ENCODE measurements at places on chromosomes 13 and 19.

DNA sequence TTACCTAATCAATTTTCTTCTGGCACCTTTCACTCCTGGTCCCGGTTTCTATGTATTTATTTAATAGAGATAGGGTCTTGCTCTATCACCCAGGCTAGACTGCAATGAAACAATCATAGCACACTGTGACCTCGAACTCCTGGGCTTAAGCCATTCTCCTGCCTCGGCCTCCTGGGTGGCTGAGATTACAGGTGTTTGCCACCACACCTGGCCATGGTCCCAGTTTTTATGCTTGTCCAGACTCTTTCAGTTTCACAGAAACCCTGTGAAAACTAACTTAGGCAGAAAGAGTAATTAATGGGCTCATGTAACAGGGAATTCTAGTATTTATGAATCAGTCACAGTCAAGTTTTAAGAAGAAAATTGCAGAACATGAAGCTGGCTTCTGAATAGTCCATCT is 9.0 kb upstream of the STK24 start:
- no peak for DNase-seq

GRCh38 chr13:62779161-62779560 is 1363.5 kb upstream of the PCDH20 start:
- no peak for DNase-seq

GRCh38 chr19:27672309-27673047 is 1540.5 kb downstream of the UQCRFS1 start:
- DNase-seq, result no peak

DNA sequence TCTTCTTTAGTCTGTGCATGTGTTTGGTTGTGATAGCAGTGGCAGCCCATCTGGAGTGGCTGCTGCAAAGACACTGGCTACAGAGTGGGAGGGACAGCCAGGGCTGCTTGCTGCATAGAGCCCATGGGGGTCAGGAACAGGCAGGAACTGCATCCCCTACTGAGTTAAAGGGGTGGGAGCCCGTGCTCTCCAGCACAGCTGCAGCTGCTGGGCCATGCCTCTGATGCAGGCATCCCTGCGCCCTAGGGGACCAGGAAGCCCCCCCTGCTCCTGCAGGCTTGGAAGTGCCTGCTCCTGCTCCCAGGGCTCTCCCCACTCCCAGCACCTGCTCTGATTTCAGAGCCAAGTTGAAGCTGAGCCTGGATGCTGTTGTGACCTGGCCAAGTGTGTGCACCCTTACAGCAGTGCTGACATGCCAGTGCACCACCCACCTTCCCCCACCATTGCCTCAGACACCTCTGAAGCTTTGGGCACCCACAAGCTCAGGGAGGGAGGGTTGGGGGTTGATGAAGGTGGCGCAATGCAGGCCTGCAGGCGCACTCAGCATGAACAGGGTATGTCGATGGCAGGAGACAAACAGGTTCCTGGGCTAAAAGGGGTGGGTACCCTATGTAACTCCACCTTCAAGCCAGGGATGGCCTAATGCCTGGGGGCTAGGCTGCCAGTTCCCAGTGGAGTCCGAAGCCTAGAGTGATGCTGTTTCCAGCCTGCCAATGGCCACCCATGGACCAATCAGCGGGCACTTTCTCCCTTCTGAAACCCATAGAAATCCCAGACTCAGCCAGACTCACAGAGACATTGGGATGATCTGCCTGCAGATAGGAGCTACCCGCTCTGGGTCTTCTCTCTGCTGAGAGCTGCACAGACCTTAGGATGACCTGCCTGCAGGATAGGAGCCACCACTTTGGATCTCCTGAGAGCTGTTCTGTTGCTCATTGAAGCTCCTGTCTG is 919.9 kb upstream of the MIR17HG start:
- DNase-seq, result no peak

DNA sequence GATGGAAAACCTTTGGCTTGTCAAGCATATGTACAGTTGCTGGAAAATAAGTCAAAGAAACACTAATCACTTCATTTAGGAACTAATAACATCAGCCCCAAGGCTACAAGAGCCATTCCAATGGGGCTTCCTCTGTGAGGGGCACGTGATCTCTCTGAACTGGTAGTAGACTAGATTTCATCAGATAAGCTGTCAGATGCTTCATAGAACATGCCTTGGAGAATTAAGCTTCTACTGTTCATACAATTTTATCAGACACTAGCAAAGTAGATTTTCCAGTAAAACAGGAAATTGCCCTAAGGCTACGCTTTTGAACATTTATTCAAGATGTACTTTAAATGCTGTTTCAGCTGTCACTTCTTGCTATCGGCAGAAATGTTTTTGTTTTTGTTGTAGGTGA is 107.8 kb downstream of the EDNRB start:
- DNase-seq, result peak; percentile 1

GRCh38 chr13:106471957-106472543 is 63.4 kb downstream of the EFNB2 start:
- peak; percentile 69 for DNase-seq

GRCh38 chr13:103931331-103931845 is 865.2 kb upstream of the SLC10A2 start:
- DNase-seq, result no peak

GRCh38 chr13:84377106-84377505 is 494.8 kb upstream of the SLITRK1 start:
- DNase-seq, result no peak

- DNase-seq, result no peak
Measured at GRCh38 chr13:44555207-44555606, 20.9 kb downstream of the TSC22D1 start.

DNA sequence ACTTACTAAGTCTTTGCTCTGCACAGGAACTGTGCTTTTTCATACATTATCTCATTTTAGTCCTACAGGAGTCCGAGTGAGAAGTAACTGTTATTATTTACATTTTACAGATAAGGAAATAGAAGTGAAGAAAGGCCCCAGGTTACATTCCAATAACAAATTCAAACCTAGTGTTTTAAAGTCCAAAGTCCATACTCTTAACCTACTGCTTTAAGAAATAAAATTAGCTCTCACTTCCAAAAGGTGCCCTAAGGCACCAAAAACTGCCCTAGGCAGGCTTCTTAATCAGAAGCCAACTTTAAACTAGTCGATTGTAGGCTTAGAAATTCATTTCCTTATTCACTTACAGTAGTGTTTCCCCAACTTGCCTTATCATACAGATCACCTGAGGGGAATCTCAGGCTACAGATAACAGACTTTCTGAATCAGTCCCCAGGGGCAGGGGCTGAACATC is 555.9 kb downstream of the DIAPH3 start:
- no peak for DNase-seq

DNA sequence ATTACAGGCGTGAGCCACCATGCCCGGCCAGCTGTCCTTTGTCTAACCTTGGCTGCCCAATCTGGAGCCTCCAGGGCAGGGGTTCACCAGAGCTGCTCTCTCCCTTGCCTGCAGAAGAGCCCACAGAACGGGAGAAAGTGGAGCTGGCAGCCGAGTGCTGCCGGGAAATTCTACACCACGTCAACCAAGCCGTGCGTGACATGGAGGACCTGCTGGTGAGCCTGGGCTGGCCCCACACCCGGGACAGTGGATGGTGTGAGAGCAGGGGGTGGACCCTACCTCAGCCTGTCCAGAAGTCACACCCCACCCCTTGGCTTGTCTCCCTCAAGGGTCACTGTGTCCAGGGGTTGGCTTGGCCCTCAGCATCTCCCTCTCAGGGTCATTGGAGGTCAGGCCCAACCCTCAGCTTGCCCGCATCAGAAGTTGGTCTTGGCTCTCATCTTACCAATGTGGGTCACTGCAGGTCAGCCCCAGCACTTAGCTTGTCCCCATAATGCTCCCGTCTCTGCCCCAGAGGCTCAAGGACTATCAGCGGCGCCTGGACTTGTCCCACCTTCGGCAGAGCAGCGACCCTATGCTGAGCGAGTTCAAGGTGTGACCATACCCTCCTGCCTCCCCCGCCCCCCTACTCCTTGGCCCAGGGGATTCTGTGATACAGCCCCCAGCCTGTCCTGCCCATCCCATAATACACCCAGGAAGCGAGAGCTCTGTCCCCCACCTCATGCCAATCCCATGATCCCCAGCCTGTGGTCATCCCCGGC is 20.4 kb downstream of the ARHGEF1 start:
- no peak for DNase-seq

GRCh38 chr19:38685666-38686529 is 38.4 kb downstream of the ACTN4 start:
- peak; percentile 91 for DNase-seq

DNA sequence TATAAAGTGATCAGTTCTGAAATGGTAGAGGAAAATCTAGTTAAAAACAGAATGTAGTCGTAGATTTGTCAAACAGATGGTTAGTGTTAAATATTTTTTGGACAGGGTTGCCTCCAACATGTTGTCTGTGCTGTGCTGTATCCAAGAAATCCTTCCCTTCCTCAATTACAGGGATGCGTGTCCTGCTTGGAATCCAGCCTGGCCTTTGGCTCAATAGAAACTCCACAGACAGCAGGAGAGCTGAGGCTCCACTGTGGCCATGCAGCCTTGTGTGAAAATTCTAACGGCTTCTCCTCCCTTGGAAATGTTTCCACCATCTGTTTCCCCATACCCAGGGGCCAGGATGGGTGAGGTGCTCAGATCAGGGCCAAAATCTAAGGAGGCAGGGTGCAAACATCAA is 67.7 kb upstream of the USP29 start:
- no peak for DNase-seq

DNA sequence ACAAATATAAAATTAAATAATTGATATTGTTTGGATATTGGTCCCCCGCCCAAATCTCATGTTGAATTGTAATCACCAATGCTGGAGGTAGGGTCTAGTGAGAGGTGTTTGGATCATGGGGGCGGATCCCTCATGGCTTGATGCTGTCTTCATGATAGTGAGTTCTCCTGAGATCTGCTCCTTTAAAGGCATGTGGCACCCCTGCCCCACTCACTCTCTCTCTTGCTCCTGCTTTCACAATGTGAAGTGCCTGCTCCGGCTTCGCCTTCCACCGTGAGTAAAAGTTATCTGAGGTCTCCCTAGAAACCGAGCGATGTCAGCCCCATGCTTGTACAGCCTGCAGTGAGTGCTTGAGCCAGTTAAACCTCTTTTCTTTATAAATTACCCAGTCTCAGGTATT is 248.2 kb downstream of the PCDH9 start:
- DNase-seq, result no peak

GRCh38 chr19:17673937-17674799 is 14.0 kb downstream of the UNC13A start:
- DNase-seq, result no peak

- no peak for DNase-seq
Measured at GRCh38 chr13:113971471-113972231, 2.2 kb downstream of the C13orf46 start.

- DNase-seq, result no peak
Measured at GRCh38 chr19:48671446-48671995, 1.3 kb downstream of the NTN5 start.

DNA sequence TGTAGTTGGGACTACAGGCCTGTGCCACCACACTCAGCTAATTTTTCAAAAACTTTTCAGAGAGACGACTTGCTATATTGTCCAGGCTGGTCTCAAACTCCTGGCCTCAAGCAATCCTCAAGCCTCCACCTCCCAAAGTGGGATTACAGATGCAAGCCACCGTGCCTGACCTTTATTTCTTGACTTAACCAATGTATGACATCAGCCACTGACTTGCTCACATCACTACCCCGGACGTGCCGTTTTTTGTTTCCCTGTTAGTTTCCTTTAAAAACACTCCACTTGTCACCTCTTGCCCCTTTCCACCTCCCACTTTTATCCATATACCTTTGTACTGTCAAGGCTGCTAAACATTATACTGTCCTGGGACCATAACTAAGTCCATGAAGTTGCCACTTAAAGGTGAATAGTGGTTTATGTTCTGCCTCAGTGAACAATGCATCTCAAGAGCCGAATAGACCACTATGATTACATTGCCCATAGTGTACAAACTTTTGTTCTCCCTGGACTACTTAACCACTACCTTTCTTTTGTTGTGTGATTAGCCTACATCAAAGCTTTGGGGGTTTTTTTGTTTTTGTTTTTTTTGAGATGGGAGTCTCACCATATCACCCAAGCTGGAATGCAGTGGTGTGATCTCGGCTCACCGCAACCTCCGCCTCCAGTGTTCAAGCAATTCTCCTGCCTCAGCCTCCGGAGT is 2.3 kb upstream of the EPHX3 start:
- DNase-seq, result no peak

GRCh38 chr19:19279062-19279612 is 6.0 kb upstream of the TM6SF2 start:
- DNase-seq, result no peak

- DNase-seq, result no peak
Measured at GRCh38 chr13:25215253-25215575, 43.1 kb upstream of the AMER2 start.

- no peak for DNase-seq
Measured at GRCh38 chr13:40352802-40353562, 313.5 kb downstream of the FOXO1 start.

DNA sequence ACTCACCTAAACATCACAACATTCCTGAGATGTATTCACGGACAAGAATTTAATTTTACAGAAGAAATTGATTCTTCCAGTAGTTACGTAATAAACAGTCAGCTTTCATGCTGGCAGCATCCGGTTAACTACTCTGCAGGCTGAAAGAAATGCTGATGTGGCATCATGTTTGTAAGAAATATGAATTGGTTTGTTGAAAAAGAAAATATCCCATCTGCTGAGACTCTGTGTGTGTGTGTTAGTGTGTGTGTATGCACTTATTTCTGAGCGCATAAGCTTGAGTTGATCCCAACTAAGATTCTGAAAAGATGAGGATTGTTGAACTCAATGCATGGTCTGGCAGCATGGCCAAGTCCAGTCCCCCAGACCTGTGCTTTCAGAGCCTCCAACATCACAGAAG is 74.3 kb upstream of the FAM216B start:
- no peak for DNase-seq

DNA sequence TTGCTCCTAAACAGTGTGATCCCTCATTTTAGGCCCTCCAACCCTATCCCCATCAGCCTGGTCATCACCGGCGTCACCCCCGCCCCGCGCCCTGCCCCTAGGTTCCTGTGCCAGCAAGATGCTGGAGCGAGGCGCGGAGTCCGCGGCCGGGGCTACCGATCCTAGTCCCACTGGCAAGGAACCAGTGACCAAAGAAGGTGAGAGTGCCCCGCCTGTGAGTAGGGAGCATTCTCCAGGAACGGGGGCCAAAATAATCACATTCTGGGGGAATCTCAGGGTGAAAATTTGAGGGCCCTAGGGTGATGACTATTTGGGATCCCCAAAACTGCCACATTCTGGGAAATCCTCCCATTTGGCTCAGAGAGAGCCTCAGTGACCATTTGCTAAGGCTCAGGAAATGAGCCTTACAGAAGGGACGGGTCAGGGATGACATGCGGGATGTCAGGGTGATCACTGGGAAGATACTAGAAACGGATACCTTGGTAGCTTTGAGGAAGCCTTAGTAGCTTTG is 1.4 kb downstream of the ZNF575 start:
- no peak for DNase-seq

- DNase-seq, result peak; percentile 80
Measured at GRCh38 chr19:40614622-40615411, 13.6 kb downstream of the LTBP4 start.
